ENCODE measurements at places on chromosomes 2 and 18.

GRCh38 chr2:85998071-85998991, 107.4 kb downstream of the POLR1A start:
- DNase-seq = no peak

DNA sequence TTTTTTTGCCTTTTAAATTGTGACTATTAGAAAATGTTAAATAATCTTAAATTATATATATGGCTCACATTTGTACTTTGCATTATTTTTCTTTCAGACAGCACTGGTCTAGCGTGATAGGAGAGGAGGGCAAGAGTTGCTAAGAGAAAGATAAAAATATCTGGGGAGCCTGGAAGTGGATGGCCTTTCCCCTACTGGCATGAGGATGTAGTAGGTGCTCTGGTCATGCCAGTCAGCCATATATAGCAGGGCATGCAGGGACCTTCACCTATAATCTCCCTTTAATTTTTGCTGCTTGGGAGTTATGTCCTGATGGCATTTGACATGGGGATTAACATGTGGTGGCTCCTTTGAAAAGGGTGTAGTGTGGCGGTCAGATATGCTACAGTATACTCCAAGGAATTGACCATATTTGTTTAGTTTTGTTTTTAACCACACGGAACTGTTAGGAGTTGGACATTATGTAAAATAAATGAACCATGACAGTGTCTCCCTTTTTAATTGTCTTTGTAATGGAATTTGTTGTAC, 144.7 kb downstream of the BABAM2 start:
- DNase-seq = no peak

DNA sequence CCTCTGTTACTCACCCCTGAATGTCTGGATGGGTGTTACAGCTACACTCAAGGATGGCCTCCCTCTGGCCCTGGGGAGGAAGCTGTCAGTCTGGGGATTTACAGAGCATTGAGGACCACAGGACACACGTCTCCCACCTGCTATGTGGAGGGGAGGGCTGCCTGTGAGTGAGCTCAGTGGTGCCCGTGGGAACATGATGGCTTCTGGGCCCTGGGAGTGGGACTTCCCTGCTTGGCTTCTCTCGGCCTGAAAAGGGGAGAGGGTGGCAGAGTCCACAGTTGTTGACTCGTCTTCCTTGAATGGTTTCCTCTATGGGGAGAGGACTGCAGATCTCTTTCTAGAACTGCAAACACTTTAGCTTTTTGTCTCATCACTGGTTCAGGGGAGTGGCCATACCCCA, 79.1 kb downstream of the SH3BP4 start:
- no peak for DNase-seq

DNA sequence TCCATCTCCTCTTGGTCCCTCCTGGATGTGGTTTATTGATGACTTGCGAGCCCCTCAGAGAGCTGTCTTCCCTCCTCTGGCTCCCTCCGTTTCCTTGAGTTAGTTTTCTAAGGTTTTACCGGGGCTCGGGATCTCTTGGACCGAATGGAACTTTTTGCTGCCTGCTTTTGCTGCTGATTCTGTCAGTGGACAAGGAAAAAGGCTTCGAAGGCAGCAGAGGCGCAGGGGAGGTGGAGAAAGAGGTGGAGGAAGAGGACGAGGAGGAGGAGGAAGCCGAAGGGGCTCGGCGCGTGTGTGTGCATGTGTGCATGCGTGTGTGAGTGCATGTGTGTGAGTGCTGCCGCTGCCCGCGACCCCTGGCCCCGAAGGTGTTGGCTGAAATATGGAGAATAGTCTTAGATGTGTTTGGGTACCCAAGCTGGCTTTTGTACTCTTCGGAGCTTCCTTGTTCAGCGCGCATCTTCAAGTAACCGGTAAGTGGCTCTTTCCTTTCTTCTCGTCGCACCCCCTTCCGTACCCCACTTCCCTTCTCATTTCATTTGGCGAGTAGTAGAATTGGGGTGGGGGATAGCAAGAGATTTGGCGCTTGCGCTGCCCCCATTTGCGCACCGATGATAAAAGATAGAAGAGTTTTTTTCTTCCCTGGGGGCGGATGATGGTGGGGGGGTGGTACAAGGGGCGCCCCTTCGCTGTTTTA, 557 bp downstream of the DCC start:
- DNase-seq = peak; percentile 20

- no peak for DNase-seq
These were observed 15.0 kb upstream of the OTX1 start for GRCh38 chr2:63035660-63036059.

GRCh38 chr18:54606835-54607212, 15.8 kb downstream of the DYNAP start:
- DNase-seq = no peak

- DNase-seq = no peak
These were observed 303.1 kb downstream of the GPD2 start for GRCh38 chr2:156739301-156739700.

- DNase-seq = no peak
These were observed 25.5 kb downstream of the CYRIA start for GRCh38 chr2:16640001-16640700.

- DNase-seq = no peak
These were observed 161.4 kb downstream of the PXDN start for GRCh38 chr2:1582891-1583341.

DNA sequence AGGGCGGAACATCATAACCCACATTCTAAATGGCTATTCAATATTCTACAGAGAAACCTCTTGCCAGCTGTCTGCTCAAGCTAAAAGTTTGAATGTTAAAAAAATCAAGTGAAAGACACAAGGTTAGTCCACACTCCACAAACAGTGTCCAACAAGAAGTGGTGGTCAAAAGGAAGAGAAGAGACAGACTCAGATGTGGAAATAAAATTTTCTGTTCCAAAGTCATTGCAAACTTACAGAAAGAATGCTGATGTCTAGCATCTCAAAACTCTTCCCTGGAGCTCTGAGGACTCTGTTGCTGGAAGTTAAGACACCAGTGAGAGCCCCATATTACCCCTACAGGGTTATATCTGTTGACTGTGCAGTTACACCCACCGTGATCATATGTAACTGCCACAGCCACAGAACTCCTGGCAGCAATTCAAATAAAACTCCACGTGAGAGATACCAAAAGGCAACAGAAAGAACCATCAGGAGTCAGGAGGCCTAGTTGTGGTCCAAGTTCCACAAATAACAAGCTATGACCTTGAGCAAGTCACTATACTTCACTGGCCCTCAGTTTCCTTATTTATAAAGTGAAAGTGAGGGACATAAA, 60.9 kb downstream of the AAK1 start:
- DNase-seq = no peak

GRCh38 chr18:11986061-11986460, 4.8 kb downstream of the IMPA2 start:
- no peak for DNase-seq

DNA sequence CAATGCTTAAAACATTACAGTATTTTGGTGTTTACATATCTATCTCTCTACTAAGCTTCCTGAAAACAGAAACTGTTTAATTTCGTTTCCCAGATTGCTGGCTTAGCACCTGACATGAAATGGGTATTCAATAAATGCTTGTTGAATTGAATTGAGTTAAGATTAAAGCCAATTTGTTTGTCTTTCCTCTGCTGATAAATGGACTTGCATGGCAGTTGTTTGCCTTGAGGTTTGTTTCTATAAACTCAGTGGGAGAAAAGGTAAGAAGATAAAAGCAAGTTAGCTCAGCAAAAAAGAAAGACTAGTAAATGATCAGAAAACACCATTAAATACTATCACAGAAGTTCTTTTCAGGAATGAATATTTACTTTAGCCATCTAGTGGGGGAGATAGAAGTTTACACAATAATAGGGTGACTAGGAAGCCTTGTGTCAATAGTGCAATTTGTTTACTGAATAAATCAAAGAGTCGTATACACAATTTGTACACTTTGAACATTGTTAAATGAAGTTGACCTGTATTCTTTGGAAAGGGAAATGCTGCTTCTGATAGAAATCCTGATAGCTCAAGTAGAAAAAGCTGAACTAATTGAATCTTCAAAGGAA, 754.5 kb upstream of the FAM98A start:
- DNase-seq = no peak

DNA sequence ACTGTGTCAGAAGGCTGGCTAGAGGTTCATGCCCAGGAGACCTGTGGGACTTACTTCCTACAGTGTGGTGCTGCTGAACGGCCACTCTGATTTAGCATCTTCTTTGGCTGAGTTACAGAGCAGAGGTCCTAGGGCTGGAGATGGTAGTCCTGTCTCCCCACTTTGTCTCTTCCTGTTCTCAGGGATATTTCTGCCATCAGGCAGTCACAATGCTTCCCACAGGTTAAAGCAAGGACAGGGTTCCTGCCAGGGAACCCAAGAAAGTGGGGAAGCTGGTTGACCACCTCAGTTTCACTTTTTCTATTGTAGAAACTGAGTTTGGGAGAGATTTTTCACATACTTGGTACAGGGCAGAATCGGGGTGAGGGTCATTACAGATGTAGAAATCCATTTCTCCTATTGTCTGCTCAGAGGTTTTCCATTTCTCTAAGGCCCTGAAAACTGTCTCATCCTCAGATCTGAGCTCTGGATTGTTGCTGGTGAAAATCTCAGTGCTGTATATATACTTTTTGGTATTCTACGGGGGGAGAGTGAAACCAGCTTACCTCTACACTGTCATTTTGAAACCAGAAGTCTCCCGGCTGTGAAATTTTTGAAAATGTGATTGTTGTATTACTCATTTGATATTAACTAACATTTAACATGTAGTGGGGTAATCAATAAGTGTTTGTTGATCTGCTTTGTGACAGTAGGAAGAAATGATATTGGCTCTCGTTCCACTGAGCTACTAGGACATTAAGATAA, 37.0 kb upstream of the MEP1B start:
- DNase-seq = no peak

- DNase-seq = peak; percentile 27
These were observed 34.8 kb downstream of the SP110 start for GRCh38 chr2:230184727-230185578.

DNA sequence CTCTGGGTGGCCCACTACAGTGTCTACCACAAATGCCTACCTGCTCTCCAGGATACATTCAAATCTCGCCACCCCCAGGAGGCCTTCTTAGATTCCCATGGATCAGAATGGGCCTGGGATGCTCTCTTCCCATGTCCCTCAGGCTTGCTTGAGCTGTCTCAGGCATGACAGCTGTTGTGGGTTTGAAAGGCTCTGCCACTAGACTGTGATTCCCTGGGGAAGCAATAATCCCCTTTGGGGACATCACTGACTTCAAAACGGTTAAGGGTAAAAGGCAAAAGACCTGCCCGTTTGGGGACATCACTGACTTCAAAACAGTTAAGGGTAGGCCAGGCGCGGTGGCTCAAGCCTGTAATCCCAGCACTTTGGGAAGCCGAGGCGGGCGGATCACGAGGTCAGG, 35.8 kb upstream of the ZNF516 start:
- DNase-seq = no peak

- no peak for DNase-seq
These were observed 65.8 kb upstream of the SALL3 start for GRCh38 chr18:78913830-78914231.

GRCh38 chr2:69717861-69718273, 24.1 kb upstream of the ANXA4 start:
- no peak for DNase-seq

- no peak for DNase-seq
These were observed 17.7 kb upstream of the CIB4 start for GRCh38 chr2:26658691-26659346.

DNA sequence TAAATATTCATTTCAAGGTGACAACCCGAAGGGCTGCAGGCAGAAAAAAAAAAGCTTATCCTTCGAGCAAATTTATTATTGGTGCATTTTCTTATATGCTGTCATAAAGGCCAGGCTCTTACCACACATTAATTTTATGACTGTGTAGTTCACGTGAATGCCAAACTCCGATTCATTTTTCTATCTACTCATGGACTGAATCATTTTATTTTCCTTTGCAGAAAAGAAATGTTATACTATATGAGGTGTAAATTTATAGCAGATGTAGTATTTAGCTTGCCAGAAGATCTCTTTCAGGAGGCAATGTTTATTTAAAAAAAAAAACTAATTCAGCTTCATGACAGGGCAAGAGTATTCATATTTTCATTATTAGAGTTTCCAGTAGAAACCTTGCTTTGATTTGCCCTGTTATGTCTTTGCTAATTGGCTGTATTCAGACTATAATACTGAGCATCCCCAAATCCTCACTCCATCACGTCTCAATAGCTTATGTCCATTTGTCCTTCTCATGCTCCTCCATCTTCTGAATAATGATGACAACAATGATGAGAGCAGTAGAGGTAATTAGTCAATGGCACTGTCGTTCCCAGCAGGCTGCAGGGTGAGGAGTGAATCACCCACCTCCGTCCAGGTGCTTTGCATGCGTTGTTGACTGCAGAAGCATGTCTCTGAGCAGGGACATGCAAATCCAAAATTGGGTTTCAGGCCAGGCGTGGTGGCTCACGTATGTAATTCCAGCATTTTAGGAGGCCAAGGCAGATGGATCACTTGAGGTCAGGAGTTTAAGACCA, 101.1 kb upstream of the RAB12 start:
- DNase-seq = no peak

DNA sequence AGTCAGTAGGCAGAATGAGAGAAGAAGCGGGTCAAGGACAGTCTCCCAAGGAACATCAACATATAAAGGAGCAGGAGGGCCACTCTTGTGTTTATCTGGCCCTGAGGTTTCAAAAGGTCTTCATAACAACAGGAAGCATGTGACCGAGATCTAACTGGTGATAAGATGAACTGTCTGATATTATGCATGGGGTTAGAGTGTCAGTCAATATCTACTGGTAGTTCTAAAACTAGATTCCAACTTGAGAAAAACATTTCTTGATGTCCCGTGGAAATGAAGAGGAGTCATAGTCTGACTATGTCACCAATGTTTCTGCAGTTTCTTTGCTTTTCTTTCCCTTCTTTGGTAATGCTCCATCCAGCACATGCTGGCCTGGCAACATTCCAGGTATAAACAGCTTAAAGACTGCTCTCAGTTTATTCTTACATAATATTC, 77.5 kb upstream of the ITPRID2 start:
- DNase-seq = no peak

DNA sequence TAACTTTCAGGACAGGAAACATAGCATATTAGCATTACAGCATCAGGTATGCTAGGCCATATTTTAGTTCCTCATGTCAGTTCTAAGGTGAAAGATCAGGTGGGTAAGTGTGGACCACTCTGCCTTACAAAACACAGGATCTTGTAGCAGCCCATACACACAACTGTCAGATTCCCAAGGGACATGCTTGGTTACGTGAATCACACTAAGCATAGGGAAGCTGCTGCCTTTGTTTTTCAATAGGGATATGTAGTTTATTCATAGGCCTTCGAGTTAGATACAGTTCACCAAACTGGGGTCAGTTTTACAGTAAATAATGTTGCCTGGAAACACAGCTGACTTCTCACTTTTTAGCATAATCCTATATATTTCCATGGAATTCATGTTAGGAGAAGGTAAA, 116.1 kb upstream of the OTX1 start:
- no peak for DNase-seq
